ENCODE measurements at places on chromosomes 7 and 10.
A peak's percentile ranks its signal among the peaks of the same experiment; 100 is the strongest.

GRCh38 chr10:96334616-96335526, 23.9 kb downstream of the OPALIN start:
- no peak for DNase-seq

DNA sequence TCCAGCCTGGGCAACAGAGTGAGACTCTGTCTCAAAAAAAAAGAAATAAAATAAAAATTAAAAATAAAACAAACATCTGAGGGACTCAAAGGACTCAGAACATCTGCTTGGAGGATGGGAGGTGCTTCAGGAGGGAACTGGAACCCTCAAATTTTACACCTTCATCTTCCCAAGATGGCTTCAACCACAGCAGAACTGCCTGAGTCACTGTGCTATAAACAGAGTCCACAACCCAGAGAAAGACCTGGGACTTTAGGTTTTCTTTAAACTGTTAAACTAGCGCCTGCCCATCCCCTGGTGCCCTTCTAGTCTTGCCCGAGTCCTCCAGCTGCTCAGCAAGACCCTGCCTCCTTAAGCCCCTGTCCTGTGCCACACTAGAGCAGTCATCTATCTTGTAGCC, 40.8 kb downstream of the RGS10 start:
- DNase-seq: no peak

DNA sequence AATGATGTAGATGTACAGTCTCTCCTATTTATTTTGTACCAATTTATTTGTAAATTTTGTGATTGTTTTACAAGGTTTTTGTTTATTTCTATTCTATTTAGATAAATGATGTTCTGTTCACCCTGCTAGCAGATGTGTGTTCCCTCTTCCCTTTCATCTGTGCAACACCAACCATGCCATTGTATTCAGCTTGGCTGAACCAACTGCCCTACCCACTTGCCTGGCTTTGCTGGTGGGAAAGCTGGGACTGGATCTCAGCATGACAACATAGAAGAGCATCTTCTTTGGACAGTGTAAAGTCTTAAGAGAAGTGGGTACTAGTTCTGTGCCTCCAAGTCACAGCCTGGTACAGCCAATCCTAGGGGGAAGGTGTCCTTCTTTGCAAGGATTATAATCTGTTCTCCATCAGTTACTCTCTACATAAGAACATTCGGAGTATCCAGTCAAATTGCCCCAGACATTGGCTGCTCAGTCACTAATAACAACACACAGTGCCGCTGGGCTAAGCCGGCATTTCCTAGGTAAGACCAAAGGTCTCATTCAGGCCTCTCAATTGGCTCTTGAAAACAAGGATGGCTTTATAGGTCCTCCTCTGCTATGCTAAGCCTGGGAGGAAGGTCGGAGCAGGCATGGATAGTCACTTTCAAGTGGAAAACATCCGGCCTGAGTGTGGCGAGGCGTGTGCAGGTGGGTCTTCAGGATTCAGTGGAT, 109.7 kb downstream of the NT5C2 start:
- DNase-seq: no peak

DNA sequence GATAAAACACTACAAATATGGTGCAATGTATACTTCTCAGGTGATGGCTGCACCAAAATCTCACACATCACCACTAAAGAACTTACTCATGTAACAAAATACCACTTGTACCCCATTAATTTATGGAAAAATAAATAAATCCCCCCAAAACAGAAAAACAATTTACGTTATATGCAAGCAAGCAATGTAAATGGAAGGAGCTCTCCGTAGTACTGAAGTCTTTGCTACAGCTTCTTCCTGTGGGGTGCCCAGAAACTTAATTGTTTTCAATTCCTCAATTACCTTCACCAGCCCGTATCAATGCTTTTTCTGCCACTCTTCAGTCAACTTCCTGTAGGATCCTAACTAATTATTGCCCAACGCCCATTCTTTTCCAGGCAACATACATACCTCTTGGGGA, 138.1 kb downstream of the RELN start:
- no peak for DNase-seq

GRCh38 chr10:7412928-7413282, 2.1 kb upstream of the SFMBT2 start:
- DNase-seq: peak; percentile 51

DNA sequence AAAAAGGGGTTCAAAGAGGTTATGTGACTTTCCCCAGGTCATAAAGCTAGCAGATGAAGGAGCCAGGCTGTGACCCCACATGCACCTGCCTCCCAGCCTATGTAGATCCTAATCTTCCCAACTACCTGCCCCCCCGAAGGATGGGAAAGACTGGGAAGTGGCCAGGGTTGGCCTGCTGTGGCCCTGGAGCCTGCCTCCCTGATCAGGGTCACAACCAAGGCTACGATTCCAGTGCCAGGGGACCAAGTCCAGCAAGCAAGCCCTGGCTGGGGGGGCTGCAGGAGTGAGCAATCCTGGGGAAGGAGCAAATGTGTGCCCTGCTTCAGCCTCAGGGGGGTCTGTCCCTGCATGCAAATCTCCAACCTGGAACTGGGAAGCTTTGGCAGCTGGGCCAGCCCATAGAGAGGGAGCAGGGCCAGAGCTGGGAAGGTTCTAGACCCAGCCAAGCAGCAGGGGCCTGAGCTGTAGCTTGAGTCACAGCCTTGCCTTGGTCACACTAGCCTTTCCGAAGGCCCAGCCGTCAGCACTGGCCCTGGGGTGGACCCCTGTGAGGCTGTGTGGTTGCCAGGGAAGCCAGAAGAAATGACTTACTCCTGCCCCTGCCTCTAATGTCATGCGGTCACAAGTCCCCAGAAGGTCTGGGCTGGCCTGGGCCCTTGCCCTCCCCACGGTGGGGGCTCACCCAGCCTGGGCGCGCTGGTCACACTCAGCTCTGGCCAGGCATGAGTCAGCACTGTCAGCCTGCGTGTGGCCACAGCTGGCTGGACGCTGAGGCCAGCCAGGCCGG, 96.4 kb upstream of the ZMIZ1 start:
- no peak for DNase-seq

DNA sequence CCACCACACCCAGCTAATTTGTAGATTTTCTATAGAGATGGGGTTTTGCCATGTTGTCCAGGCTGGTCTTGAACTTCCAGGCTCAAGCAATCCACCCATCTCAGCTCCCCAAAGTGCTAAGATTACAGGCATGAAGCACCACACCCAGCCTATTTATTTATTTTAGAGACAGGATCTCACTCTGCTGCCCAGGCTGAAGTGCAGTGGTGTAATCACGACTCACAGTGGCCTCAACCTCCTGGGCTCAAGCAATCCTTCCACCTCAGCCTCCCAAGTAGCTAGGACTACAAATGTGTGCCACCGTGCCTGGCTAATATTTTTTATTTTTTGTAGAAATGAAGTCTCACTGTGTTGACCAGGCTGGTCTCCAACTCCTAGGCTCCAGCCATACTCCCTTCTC, 6.9 kb upstream of the FRAT2 start:
- DNase-seq: no peak

DNA sequence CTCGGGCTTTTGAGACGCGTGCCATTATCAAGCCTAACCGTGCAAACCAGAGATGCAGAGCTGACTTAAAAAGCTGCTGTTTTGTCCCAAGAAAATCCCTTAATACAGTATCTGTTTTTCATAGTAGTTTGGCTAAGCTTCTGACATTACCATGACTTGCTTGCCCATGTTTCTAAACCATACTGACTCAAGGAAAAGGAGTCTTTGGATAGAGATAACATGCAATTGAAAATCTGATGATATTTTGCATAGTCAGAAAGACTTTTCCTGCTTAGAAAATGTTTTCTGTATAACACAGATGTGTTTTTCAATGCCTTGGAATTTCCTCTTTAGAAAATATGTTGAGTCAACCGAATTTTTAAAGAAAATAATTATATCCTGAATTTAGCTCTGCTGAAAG, 21.5 kb upstream of the AKR1E2 start:
- no peak for DNase-seq

DNA sequence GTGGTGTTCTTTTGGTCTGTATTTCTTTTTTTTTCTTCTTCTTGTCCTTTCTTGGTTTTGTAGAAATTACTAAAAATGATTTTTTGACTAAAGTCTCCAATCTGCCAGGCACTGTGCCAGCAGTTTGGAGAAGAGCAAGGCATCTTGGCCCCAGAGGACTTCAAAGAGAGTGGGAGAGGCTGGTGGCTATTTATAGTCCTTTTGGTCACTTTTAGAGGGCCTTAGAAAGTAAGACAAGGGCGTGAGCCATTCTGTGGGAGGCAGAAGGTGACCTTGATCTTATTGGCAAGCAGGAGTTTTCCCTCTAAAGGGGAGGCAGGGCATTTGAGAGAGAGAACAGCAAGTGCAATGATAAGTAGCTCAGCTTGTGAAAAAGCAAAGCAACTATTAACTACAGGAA, 211.9 kb downstream of the GALNT17 start:
- DNase-seq: no peak

GRCh38 chr10:37566332-37566731, 291.1 kb downstream of the ZNF248 start:
- no peak for DNase-seq

- DNase-seq: no peak
These were observed 14.0 kb downstream of the CYP3A7 start for GRCh38 chr7:99720800-99721595.

DNA sequence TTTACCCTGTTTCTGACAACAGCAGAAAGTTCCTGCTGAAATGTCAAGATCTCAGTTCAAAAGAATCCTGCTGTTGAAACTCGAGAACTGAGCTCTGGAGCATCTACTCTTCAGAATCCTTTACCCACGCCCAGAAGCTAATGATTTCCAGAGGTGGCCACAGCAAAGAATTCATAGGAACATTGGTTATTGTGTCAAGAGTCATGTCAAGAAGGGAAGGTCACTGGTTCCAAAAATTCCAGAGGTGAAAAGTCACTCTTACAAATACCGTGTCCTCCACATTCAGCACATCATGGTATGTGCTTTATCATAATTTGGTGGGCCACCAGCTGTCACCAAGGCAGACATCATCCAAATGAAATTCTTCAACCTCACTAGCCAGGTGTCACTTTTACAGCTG, 394.4 kb upstream of the NPVF start:
- DNase-seq: no peak

DNA sequence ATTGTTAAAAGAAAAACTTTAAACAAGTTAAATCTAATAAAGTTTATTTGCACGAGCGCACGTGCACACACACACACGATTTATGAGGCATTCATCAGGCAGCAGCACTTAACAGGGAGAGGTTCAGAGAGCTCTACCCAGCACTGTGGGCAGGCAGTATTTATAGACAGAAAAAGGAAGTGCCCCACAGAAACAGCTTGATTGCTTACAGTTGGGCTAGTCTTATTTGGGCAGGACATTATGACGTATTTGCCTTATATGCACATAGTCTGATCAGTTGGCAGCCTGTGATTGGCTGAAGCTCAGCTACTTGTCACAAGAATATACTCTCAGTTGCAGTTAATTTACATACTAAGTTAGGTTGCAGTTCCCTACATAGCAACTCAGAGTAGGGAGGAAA, 1.2 kb upstream of the SDHAF3 start:
- no peak for DNase-seq

DNA sequence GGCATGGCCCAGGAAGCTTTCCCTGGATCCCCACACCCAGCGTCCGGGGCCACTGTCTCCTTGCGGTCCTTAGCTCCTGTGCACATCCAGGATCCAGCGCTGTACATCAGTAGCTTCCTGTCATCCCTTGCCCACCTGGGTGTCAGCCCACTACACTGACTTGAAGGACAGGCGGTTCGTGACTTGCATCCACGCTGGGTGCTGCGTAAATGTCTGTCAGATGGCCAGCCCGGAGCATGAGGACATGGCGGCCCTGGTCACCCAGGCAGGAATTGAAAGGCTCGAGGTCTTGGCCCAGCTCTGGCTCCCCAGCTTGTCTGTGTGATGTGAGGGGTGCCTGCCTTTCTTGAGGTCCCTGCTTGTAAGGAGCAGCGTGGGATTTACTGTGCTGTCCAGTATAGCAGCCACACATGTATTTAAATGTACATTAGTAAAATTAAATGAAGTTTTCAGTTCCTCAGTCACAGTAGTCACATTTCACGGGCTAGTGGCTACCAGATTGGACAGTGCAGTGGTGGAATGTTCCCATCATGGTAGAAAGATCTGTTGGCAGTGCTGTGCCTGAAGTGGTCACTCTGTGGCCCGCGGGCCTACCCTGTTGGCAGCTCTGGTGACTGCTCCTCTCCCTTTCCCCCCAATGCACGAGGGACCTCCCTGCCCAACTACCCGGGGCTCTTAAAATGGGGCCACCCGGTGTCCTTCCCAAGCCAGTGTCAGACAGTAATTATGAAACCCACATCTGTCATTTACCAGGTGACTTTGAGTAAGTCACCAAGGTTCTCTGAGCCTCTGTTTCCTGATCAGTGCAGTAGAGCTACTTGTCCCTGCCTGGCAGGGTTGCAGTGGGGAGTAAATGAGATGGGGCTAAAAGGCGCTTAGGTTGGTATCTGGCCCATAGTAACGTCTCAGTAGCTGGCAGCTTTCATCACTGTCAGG, 97.8 kb upstream of the PPIF start:
- DNase-seq: no peak

DNA sequence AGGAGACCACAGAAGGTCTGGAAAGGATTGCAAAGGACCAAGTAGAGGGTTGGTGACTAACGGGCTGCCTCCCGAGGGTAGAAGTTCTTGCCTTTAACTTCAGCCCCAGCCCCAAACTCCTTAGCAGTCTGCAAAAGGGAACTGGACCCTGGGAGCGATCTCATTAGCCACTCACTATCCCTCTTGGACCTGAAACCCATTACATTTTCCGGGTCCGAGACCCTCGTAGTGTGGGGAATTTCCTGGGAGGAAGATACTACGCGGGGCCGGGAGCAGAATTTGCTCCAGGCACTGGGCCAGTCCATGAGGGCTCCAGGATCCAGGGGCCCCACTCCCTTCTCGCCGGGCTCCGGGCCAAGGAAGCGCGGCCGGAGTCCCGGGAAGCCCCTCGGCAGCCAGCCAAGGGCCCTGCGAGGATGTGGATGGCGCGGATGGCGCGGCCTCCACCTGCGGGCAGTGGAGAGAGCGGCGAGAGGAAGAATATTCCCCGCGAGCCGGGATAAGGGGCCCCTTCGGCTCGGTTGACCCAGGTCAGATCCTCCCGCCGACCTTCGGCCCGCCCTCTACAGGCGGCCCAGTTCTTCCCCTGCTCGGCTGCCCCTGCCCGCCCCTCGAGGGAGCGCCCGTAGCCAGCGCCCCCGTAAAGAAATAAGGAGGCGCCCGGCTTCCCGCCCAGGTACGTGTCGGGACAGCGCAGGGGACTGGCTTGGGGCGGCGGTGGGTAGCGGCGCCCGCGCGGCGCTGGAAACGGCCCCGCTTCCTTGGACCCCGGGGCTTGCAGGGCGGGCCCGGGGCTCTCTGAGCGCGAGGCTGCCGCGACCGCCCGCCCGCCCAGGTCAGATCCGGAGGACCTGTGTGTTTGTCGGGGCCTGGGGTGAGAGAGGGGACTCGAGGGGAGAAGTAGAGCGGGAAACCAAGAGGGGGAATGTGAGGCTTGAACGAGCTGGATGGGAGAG, at the start of gene MYO3A:
TSS of gene MYO3A (plus strand) at position 577 of the 956 bp plus-strand sequence. CDS start 17,882 bp downstream, outside the sequence.
- DNase-seq: no peak

DNA sequence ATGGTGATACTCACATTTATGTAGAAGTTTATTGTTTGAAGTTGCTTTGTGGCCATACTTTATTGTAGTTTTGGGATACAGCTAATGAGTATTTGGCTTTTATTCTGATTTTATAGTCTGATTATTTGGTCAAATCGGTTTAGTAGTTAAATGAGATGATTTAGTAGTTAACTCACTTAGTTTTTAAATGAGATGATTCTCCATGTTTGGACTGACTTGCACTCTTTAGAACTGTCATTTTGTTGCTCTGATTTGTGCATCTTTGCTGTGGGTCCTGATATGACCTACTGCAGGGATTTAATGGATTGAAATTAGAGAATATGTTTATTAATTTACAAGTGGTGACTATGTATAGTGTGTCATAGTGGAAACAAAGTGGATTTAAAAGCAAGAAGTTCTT, 44.2 kb downstream of the EXOC4 start:
- no peak for DNase-seq

GRCh38 chr10:103789771-103790201, 65.6 kb downstream of the SH3PXD2A start:
- DNase-seq: no peak

Measured in RWPE2 (cell line).